CD4-positive, alpha-beta T cell treated with Interferon alpha-2 for 1 hour (primary cell): ENCODE measurements at places on chromosomes 16 and 17.

GRCh38 chr16:1132431-1132830 is 20.5 kb upstream of the CACNA1H start:
- DNase-seq: no peak

DNA sequence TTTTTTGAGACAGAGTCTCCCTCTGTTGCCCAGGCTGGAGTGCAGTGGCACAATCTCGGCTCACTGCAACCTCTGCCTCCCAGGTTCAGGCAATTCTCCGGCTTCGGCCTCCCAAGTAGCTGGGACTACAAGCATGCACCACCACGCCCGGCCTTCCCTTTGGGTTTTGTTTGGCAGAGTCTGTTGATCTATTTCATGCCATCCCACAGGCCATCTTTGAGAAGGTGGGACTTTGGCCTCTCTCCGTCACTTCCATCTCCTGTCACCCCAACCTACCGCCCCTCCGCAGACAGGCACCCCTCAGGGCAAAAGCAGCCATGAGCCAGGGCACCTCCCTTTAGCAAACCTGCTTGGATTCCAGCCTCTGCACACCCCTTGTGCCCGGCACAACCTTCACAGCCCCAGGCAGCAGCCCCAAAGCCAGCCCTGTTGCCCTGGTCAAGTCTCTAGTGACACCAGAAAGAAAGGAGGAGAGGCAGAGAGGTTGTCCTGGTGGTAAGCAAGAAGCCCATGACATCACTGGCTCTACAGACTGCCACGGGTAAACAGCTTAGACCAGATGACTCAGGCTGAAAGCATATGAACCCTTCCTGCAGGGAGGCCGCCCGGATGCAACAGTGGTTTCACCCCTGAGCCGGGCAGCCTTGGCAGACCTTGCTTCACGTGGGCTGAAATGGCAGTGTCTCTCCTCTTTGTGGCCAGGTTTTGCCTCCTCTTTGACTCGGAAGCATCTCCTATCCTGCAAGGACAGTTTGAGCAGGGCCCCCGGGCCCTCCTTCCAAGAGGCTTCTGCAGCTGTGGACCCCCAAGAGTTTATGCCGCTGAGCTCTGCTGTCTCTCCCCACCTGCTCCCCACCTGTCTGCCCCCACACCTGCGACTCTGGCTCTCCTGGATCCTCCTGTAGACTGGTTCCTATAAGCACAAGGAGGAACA is 8.1 kb upstream of the TIMP2 start:
- peak; percentile 43 for DNase-seq

- no peak for DNase-seq
Measured at GRCh38 chr16:17053536-17054160, 417.1 kb downstream of the XYLT1 start.

GRCh38 chr17:46273541-46274236 is 21.2 kb upstream of the LRRC37A start:
- no peak for DNase-seq

DNA sequence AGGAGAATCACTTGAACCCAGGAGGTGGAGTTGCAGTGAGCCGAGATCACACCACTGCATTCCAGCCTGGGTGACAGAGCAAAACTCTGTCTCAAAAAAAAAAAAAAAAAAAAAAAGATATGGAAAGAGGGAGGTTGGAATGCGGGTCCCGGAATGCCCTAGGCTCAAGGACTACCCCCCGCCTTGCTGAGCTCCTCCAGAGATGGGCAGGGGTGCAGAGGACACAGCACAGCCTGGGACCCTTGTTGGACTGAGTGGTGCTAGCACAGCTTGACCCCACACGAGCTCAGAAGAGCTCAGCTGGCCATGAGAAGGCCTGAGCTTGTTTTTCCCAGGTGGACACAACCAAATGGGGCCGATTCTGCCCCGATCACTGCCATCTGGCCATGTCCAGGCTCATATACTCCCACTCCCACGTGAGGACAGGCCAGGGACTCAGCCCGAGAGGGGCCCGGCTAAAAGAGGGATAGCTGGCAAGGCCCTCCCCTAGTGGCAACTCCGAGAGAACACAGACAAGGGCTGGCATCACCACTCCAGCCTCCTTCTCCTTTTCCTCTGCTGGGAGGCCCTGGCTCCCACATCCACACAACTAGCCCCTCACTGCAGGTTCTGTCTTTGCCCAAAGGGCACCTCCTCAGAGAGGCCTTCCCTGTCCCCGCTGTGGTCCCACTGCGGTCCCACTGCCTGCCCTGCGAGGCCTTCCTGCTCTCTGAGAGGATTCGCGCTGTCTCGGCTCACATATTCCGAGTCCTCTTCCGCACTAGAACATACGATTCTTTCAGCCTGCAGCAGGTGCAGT is 11.0 kb downstream of the SGCA start:
- no peak for DNase-seq

DNA sequence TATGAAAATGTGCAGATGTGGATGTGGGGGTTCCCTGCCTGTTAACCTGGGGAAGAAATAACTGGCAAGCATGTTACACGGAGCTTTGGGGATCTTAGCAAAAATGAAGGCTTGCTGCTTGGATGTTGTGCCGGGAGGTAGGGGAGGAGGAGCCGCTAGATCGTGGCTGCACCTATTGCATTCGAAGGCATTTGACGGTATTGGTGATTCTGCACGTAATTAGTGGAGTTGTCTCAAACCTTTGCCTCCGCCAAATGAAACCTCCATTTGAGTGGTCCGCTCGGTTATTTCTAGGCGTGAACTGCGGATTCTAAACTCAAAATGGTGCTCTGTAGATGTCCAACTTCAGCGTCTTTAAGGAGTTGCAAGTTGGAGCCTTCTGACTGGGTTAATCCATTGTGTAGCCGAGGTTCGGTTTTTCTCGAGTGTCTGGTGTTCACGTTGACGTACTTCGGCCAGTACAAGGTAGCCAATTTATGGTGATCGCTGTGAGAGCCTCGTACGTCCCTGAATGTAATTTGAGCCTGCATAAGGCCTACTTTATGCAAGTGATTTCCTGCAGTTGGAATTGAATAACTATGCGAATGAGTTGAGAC is 1.5 kb downstream of the TNRC6C start:
- no peak for DNase-seq

DNA sequence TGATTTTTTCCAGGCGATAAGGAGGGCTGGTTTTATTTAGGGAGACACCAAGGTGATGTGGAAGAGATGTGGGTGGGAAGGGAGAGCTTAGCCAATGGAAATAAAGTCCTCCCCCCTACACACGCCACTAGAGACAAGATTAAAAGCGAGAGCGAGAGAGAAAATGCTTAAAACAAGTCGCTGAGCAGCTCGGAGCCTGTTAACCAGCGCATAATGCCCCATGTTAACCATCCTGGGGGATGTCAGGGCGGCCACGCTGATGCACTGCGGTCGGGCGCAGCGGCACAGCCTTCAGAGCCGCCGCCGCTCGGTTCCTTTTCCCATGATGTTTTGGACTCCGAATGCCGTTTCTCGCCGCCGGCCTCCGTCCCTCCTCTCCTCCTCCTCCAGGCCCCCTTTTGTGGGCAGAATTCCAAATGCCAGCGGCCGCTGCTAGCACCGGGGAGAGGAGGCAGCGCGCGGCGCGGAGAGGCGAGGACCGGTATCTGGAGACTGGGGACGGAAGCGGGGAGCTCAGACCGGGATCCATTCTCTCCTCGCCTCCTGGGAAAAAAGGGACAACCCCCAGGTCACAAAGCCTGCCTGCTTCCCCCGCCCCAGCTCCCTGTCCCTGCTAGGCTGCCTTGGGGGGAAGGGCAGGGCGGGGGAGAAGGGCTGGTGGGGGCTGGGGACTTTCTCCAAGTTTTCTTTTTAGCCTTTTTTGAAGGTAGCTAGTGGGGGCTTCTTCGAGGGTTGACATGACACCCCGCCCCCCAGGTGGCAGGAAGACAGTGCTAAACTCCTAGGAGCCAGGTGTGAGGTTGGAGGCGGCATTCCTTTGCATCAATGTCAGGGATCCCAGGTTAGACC is 98.1 kb upstream of the CCL2 start:
- DNase-seq: no peak

GRCh38 chr16:54991525-54991924 is 60.9 kb downstream of the IRX5 start:
- DNase-seq: no peak

GRCh38 chr17:76987486-76988093 is 119.4 kb downstream of the MGAT5B start:
- no peak for DNase-seq

- DNase-seq: no peak
Measured at GRCh38 chr16:29844575-29845331, 18.3 kb downstream of the CDIPT start.

DNA sequence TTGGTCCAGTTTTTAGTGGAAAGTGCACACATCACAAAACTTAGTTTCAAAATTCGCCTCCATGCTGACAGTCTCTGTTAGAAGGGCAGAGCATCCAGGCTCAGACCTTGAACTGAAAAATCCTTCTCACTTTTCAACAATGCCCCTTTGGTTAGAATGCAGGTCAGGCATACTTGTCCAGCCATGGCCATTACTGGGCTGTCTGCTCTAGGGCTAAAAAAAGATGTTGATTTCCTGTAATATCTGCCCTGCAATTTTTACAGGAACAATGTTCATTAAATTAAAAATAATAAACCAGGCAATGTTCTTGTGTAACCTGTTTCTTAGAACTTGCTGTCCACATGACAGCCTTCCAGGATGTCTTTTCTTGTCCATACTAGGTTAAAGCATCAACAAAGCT is 122.4 kb downstream of the SNX11 start:
- DNase-seq: no peak

DNA sequence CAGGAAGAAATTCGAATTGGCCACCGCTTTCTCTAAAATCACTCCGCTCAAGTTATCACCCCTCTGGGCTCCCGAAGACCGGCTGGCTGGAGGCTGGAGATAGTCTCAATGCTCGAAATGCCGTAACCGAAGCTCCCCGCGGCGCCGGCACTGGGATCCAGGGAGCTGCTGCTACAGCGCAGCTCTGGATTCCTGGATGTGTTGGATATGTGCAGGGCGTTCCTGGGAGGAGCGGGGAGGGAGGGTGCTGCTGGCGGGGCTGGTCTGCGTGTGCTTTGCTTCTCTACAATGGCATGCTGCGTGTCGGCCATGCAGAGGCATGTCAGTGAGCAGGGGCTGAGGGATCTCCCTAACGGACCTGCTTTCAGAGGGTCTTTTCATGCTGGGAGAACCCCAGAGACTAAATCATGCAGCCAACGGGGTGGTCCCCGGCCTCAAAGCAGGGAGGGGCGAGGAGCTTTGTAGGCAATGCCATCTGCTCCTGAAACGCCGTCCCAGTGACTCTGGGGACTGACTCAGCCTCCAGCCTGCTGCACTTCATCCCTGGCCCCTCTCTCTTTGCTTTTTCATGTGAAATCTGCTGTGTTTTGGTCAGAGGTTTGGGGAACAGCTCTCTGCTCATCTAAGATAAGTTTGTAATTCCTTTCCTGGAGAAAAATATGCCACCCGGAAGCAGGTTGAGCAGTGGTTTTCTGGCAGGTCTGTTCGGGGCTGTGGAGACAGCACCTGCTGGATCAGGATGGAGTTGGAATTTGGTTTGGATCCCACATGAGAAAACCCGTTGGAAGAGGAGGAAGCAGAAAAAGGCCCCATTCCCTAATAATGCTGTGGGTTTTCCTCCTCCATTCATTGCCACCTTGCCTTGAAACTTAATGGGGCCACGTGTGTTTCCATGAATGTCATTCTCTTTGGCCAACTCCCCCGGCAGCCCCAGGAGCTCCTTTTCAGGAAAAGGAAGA is 311.4 kb downstream of the SEC14L1 start:
- no peak for DNase-seq

- DNase-seq: no peak
Measured at GRCh38 chr16:20942256-20942655, 41.7 kb downstream of the LYRM1 start.

- peak; percentile 87 for DNase-seq
Measured at GRCh38 chr17:65556014-65556909, 5.2 kb downstream of the AXIN2 start.

- no peak for DNase-seq
Measured at GRCh38 chr17:28404812-28405570, 1.0 kb downstream of the SLC46A1 start.

GRCh38 chr16:23840310-23840709 is 4.5 kb downstream of the PRKCB start:
- DNase-seq: no peak

DNA sequence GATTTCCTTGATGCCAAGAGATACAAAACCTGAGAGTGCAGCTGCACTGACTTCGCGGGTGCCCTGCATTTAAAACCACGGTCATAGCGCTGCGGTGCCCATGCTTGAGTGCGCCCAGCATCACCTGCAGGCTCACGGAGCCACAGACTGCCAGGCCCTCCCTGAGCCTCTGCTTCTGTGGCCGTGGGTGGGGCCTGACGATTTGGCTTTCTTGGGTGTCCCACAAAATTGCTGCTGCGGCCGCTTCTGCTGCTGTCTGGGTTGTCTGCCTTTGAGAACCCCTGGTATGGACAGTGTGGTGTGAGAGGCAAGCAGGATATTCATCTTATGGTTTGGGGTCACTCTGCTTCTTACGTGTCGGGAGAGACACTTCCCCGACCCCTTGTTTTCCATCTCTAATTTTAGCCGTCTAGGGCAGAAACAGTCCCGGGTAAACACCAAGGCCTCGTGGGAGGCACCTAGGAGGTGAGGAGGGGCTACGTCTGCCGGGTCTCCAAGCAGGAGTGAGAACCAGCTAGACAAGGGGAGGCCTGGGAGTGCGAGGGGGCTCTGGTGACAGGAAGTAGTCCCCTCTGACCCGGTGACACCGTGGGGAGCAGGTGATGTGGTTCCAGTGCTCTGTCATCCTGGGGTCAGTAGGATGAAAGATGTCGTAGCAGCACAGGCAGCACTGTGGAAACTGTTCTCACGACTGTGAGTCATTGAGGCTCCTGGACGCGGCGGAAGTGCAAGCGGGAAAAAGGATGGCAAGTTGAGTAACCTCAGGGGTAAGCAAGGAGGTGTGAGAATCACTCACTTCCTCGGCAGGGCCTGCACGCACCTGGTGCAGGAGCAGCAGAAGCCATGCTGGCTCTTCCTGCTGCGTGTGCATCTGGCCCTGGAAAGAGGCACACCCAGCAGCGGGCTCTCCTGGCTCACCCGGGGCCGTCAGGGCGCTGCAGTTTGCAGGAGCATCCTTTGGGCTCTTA is 176.3 kb downstream of the RPTOR start:
- DNase-seq: peak; percentile 70

- no peak for DNase-seq
Measured at GRCh38 chr17:39636587-39636926, 387 bp upstream of the STARD3 start.

DNA sequence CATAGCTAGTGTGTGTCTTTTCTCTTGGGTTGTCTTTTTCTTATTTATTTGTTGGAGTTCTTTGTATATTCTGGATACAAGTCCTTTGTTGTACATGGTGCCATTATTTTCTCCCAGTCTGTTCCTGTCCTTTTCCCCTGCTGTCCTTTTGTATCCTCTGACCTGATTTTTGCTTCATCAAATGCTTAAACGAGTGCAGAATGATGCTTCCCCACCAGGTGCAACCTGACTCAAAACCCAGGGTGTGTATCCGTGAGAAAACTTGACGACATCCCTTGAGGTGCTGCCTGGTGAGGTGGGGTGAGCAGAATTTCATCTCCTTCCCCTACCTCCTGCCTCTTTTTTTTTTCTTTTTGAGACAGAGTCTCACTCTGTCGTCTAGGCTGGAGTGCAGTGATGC is 88.6 kb downstream of the NTN1 start:
- no peak for DNase-seq

- DNase-seq: no peak
Measured at GRCh38 chr17:3551189-3551588, 6.4 kb downstream of the TRPV3 start.
